ENCODE measurements at places on chromosomes 5 and 9.

DNA sequence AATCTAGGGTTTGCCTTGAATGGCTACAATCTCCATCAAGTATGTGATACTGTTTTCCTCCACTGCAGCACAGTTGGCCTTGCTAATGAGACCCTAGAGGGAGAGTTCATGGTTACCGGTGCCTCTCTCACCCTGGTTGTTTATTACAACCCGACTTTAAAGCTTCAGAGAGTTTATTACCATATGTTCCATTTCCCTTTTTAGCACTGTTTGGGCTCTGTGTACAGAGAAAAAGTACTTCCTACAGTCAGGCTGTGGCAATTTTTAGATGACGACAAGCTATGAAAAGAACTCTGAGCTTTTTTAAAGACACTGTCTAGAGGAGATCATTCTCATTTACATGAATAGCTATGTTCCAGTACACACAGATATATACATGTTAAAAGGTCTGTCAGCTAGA is 48.8 kb upstream of the PLCXD3 start:
- no peak for DNase-seq

DNA sequence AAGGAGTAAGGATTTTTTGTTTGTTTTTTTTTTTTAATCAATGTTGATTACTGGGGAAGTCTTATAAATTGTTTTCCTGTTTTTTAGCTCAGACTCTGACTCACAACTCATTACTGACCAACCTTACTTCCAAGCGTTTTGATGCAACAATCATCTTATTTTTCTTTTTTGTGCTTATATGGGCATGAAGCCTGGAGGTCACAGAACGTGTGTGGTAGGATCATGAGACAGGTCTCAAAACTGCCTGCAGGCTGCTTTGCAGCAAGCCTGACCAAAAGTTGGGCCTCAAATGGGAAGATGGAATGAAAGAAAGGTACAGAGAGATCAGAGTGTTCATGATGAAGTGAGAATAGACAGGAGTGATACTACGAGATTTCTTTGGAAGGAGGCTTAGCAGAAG is 38.5 kb downstream of the SNCAIP start:
- DNase-seq: no peak

- no peak for DNase-seq
Measured at GRCh38 chr5:166165596-166165995, 2125.8 kb upstream of the WWC1 start.

DNA sequence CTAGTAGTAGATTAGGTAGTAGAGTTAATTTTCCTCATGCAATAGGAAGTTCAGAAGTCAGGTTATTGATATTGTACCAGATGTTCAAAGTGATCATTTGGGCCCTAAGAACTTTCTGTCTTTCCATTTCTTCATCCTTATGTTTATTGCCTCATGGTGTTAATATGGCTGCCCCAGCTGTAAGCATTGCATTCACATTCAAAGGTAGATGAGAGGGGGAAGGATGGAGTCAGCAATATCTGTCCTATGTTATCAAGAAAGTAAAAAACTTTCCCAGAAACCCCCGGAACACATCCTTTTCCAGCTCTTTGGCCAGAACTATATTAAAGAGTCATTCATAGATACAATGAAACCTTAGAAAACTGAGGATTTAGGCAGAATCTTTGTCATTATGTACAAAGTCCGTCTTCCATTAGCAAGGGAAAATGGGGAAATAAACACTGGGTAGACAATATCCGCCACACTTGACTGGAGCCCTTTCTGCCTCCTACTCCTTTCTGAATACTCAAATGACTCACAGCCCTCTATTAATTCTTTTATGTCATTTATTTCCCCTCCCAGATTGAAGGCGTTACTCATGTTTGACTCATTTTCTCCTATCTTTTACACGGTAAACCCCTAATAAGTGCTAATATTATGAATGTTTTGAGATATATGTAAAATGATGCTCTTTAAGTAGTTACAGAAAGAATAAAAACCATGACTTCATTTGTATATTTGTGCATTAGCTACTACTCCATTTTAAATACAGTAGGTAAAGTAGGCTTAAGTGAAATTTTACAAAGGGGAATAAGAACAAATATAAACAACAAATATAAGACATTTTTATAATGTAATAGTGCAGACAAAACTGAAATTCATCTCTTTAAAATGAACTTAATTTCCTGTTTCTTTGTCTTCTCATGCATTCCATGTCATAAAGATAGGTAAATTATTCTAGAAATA is 127.6 kb downstream of the SLF1 start:
- no peak for DNase-seq

- DNase-seq: no peak
Measured at GRCh38 chr5:93677359-93677891, 64.0 kb downstream of the POU5F2 start.

- DNase-seq: no peak
Measured at GRCh38 chr5:67089200-67089725, 107.3 kb downstream of the CD180 start.

GRCh38 chr9:30970812-30971211 is 1413.6 kb upstream of the ACO1 start:
- DNase-seq: no peak

- no peak for DNase-seq
Measured at GRCh38 chr9:77561331-77562018, 86.6 kb downstream of the GNA14 start.

DNA sequence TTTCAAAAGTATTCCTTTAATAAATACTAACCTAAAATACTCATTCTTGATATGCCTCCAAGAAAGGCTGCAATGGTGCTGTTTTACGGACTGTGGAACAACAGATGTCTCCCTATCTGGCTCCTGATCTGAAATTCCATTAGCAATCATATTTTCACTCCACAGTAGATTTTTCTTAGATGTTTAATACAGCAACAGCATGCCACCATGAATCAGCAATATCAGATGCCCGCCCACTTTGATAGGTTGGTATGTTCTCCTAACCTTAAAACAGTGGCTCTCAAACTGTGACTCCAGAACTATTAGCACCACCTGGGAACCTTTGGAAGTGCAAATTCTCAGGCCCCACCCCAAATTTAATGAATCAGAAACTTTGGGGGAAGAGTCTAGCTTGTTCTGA is 110.2 kb downstream of the MLLT3 start:
- DNase-seq: no peak

DNA sequence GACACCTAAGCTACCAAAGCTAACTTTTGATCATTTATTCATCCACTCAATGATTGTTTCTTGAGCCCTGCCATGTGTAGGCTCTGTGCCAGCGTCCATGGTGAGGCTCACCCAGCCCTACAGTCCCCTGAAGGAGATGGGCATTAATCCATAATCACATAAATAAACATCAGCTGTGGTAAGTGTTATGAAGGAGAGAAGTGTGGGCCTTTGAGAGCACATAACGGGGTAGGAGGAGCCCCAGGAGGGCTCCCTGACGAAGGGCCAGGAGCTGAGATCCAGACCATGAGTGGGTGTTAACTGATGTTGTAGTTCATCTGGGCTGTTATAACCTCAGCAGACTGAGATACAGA is 53.9 kb upstream of the AFAP1L1 start:
- DNase-seq: no peak

DNA sequence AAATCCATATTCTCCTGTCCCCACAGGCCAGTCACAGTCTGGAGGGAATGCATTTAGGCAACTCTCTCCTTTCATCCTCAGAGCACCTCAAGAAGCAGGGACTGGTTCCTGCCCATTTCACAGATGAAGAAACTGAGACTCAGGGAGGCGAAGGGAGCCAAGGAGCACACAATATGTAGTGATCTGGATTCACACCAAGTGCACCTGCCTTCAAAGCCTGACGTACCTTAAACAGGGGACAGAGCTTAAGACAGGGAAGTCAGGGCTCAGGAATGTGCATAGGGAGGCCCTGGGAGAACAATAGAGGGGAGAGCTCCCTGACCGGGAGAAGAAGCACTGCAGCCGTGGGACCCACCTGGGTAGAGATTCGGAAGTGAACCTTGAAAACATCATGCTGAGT is 83.0 kb downstream of the GABBR2 start:
- no peak for DNase-seq

Measured in stimulated activated CD4-positive, alpha-beta T cell treated with anti-CD3 and anti-CD28 coated beads, Interleukin-15, amount 100 ng/mL, for 1 hour (primary cell).